Aorta (tissue), 5 donors: ENCODE measurements at places on chromosomes 7 and 10. TPM values are rescaled to one million over a fixed set of nuclear protein-coding genes. Genes with fewer than 3 reads are reported as not detected.

DNA sequence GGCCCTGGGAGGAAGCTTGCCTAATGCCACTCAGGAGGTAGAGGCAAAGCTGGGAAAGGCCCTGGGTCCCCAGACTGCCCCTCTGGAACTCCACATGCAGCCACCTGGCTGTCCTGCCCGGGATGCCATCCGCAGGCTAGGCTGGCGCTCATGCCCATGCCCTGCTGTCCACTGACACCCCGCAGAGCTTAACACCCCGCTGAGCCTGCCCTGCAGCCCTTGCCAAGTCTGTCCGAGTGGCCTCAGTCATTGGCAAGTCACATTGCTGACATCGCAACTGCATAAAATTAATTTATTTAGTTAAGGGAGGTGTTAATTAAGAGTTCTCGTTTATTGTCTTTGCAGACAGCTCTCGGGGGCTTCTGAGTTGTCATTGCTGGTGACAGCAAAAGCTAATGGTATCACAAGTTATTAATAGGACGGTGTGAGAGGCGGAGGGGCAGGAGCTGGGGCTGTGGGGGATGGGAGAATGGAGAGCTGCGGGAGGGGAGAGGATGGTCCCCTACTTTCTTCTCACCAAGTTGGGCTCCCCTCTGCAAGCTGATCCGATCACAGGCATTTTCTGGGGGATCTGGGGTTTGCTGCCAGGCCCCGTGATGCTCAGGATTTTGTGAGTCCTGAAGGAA is 55.6 kb upstream of the PCBD1 start:
- no peak for DNase-seq

GRCh38 chr7:108402865-108403264 is 53.4 kb downstream of the NRCAM start:
- DNase-seq = no peak

GRCh38 chr10:73956476-73957359 is 41.2 kb upstream of the VCL start:
- DNase-seq = no peak

DNA sequence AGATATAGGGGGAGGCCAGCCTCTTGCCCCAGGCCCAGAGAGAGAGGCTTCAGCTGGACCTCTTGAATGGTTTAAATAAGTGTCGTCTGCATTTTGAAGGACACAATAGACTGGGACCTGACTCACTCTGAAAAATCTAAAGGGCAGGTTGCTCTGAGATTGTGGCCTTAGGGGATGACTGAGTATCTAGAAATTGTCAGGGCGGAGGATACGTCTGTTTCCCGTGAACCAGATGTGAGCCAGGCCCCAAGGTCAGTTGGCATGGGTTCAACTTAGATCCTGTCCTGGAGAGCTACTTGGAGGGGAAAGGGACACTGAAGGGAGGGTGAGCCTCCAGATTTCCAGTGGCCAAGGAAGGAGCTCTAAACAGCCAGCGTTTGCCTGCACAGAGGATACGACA is 110.2 kb downstream of the CHN2 start:
- DNase-seq = no peak

- DNase-seq = no peak
Measured at GRCh38 chr10:18659819-18660535, 746 bp downstream of the ARL5B start.

GRCh38 chr10:63819753-63820329 is 298.6 kb downstream of the REEP3 start:
- peak; percentile 90 for DNase-seq

GRCh38 chr10:44427479-44427878 is 42.6 kb upstream of the CXCL12 start:
- DNase-seq = no peak

GRCh38 chr7:50724526-50725520 is 57.9 kb downstream of the GRB10 start:
- DNase-seq = no peak

DNA sequence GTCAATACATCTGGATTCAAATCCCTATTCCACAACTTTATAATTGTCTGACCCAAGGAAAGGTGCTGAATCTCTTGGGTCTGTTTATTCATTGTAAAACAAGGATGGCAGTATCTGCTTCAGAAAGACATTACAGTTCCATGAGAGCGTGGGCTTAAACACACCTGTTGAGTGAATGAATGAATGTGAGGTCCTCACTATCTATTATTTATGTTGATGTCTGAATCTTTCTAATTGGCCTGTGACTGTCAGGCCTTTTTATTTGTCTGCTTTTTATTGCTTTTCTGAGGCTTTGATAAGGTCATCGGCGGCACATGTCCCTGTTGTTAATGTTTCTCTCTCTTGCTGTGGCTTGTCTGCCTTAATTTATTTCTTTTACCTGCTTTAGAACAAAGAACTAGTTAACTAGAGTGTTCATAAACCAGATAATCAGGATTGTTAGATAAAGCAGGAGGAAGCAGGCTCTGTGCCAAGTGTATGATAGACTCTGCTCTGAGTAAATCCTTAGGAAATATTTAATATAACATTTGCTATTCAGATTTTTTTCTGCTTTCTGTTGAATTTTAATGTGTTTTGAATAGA is 42.3 kb upstream of the CYCS start:
- no peak for DNase-seq

- no peak for DNase-seq
Measured at GRCh38 chr10:91573320-91573719, 59.6 kb downstream of the PPP1R3C start.

DNA sequence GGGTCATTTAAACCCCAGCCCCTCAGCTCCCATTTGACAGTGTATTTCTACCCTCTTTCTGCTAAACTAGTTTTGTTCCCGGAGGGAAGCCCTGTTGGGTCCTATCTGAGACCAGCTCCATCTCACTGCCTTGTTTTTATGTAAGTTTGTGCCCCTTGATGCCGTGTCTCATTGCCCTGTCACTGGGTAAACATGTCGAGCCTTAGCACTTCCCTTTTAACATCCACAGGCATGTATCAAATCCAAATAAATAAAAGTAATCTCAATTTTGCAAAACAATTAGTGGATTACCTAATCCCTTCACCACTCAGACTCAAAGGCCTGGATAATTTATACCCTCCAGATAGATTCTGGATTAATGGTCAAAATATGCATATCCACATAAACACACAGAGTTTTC is 115.7 kb downstream of the CACNA2D1 start:
- no peak for DNase-seq

DNA sequence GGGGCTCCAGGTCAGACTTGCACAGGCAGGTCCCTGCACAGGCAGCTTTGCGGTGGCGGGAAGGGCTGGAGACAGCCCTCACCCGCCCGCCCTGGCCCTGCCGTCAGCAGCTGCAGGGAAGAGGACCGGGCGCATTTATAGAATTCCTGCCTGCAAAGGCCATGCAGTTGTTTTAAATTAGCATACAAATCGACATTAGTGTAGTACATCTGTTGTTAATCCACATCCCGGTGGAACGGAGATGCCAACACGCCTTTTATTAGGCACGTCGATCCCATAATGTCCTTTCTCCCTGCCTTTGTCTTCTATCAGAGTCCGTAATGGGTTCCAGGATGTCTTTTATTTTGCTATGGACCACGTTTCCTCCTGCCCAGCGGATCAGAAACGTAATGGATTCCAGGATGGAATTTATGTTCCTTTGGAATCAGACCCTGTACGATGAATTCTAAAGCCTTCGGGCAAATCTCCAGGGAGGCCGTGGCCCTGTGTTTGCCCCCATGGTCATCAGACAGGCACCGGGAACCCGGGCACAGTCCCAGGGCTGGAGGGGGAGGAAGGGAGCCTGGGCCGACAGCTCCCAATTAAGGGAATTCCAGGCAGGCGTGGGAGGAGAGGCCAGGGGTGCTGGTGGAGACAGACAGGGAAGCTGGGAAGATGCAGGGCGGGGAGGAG is 123.9 kb downstream of the COL26A1 start:
- no peak for DNase-seq

GRCh38 chr10:102917314-102917961 is 656 bp upstream of the CNNM2 start:
- DNase-seq = peak; percentile 94

DNA sequence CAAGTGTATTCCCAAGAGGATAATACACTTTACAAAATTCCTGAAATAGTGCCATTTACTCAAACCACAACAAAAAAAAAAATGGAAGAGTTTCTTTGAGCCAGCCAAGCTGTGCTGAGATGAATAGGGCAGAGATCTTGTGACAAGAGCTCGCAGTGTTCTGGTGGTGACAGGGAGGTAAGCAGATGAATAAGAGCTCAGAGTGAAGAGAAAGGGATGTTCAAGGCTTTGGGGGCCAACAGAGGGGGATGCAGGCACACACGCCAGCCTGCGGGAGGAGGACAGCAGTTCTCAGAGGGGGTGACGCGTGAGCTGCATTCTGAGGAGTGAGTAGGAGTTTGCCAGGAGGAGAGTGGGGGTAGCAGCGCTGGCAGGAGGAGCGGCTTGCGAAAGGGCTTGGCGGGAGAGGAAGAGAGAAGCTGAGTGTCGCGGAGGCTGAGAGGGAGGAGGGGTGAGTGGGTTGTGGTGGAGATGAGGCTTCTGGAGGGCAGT is 194.4 kb upstream of the IMMP2L start:
- DNase-seq = peak; percentile 88

DNA sequence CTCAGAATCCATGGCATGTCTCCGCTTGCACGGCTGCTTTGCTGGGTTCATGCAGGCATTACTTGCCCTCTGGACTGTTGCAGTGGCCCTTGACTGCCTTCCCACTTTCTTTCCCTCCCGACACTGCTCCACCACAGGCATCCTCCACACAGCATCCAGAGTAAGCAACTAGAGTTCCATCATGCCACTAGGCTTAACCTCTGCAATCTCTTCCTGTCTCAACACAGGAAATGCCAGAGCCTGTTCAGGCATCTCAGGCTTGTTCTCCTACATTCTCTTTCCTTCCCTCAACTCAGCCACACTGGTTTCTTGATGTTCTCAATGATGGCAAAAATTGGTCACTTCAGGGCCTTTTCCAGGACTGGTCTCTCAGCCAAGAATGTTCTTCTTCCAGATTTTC is 284.5 kb upstream of the KLF6 start:
- DNase-seq = no peak

DNA sequence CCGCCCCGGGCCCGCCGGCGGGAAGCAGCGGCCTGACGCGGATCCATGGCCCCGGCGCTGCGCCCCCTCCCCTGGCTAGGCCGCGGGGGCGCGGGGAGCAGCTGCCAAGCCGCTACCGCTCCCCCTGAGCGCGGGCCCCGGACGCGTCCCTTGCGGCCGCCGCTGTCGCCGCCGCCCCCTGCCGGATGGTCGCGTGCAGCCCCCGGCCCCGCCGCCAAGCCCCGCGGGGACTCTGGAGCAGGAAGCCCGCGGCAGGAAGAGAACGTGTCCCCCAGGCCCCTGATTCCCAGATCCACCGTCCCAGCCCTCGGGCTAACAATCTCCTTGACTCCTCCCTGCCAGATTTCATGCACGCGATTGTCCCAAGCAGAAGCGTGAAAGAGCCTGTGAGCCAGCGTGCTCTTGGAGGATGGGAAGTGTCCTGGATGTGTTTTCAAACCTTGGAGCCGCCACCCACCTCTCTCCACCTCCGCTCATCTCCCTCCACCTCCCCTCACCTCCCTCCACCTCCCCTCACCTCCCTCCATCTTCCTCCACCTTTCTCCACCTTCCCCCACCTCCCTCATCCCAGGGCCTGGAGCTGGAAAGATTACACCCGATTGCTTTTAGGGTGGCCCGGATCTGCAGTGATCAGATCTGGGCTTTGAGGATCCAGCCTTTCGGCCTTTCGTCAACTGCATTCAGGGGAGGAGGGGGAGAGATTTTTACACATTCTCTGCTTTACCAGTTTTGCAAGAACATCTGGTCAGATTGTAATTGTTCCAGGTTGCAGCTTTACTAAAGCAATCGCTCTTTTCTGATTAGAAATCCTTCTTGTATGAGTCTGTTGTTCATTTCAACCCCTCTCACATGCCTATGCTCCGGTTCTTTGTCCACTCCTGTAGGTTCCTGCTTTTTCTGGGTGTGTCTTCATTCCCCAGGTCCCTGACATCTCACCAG is 570 bp upstream of the PRTFDC1 start:
- DNase-seq = peak; percentile 77

- no peak for DNase-seq
Measured at GRCh38 chr7:22859641-22860290, 37.1 kb upstream of the TOMM7 start.

The WDFY4 gene
- 15.0 TPM for total RNA-seq

The PDE1C gene
- total RNA-seq = 6.6 TPM

The JCAD gene
- 53.0 TPM for total RNA-seq

The TMEM229A gene
- not detected for total RNA-seq

The SORCS3 gene
- total RNA-seq = not detected

The OR6B1 gene
- total RNA-seq = not detected

The PTF1A gene
- not detected for total RNA-seq

The TMEM178B gene
- 0.42 TPM for total RNA-seq
